ENCODE measurements at places on chromosomes 12 and 14.

DNA sequence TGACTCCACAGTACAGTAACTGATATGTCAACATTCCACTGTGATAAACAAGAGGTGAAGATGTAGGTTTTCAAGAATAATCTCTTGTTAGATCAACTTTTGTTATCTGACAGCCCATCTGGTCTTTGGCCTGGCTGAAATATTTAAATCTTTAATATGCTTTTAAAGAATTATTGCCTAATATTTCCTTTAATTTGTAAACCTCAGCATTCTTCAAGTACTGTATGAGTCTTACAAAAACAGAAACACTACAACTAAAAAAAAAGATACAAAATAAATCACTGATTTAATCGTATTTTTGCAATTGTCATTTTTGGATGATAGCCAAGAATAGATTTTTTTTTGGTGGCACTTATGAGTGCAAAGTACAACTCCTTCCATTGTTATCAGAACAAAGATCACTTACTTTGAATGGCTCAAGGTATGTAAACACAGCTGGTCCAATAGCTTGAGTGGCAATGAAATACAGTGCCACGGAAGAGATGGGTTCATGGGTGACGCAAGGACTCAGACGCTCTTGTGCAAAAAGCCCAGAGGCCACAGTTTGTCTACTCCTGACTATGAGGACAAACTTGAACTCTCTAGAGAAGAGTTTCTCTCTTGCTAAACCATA, 109.5 kb downstream of the PAX9 start:
- no peak for DNase-seq

- DNase-seq = no peak
These were observed 8.2 kb downstream of the ARHGEF40 start for GRCh38 chr14:21078287-21078686.

GRCh38 chr14:32324601-32325000, 4.5 kb upstream of the AKAP6 start:
- DNase-seq = no peak

GRCh38 chr12:39813776-39814175, 194.2 kb upstream of the ABCD2 start:
- DNase-seq = no peak

Measured in stimulated activated CD4-positive, alpha-beta T cell treated with anti-CD3 and anti-CD28 coated beads, TNF-alpha, amount 100 ng/mL, for 1 hour (primary cell).